Melanocyte of skin (primary cell): ENCODE measurements at places on chromosomes 13 and 19. TPM values are rescaled to one million over a fixed set of nuclear protein-coding genes. Genes with fewer than 3 reads are reported as not detected.

Gene PALM
- 10.3 and 12.7 TPM in 2 replicates for total RNA-seq

Gene ZNF579
- total RNA-seq, result 4.5 and 6.9 TPM in 2 replicates

Gene NCLN
- 89.0 and 92.9 TPM in 2 replicates for total RNA-seq

Gene ATP8B3
- total RNA-seq, result 1.7 and 2.2 TPM in 2 replicates

Gene CD209
- not detected in 2 replicates for total RNA-seq

Gene COL4A2
- total RNA-seq, result 112 and 157 TPM in 2 replicates

Gene CYP2F1
- total RNA-seq, result not detected in 2 replicates

Gene EIF3K
- 277 and 329 TPM in 2 replicates for total RNA-seq

Gene PLIN5
- not detected in 2 replicates for total RNA-seq

Gene CATSPERD
- not detected in 2 replicates for total RNA-seq

Gene CRX
- not detected in 2 replicates for total RNA-seq

Gene UBA52
- 653 and 790 TPM in 2 replicates for total RNA-seq

Gene TMEM147
- 126 and 148 TPM in 2 replicates for total RNA-seq

Gene ALG11
- total RNA-seq, result 20.6 and 32.3 TPM in 2 replicates

Gene NLRP9
- total RNA-seq, result not detected in 2 replicates

Gene TGDS
- 38.6 and 51.8 TPM in 2 replicates for total RNA-seq

Gene CGB2
- total RNA-seq, result 0.46 TPM in 1 of 2 replicates, not detected in the other

Gene TMEM161A
- 28.8 and 37.6 TPM in 2 replicates for total RNA-seq

Gene STARD13
- 8.3 and 12.8 TPM in 2 replicates for total RNA-seq

Gene ZGLP1
- total RNA-seq, result 0.33 and 0.77 TPM in 2 replicates

Gene LILRA1
- not detected in 2 replicates for total RNA-seq

Gene ATP12A
- under 0.01 and 0.36 TPM in 2 replicates for total RNA-seq

Gene FUT1
- total RNA-seq, result 0.93 and 1.7 TPM in 2 replicates

Gene VSTM1
- total RNA-seq, result not detected in 2 replicates

Gene CIRBP
- 67.3 and 104 TPM in 2 replicates for total RNA-seq

Gene ELSPBP1
- total RNA-seq, result 0.67 TPM in 1 of 2 replicates, not detected in the other

Gene SRRM5
- not detected in 2 replicates for total RNA-seq
